ENCODE measurements at places on chromosomes 1 and 21.
A peak's percentile ranks its signal among the peaks of the same experiment; 100 is the strongest.

DNA sequence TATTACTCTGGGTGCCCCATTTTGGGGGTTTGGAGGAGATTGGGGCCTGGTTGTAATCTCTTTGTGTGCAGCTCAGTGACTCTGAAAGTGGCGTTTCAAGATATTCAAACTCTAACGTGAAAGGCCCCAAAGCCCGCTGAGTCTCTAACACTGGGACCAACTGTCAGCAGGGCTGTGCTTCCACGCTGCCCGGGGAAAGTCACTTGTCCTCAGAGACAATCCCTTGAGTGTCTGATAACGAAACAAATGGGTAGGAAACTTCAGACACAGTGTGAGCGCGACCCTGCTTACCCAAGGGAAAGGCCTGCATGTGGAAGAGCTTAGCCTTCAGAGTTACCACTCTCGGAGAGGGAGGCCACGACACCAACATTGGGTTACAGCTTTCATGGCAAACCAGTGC lies 837 bp downstream of the UBASH3A start:
- no peak overlapping the region for H3K27ac ChIP-seq
- peaks cover 2% of the 10 kb centered on the region for H3K4me1 ChIP-seq
- H3K27me3 ChIP-seq, result peaks cover 8% of the 10 kb centered on the region
- H3K36me3 ChIP-seq, result no peaks in the 10 kb centered on the region
- DNase-seq, result no peak

GRCh38 chr1:46133181-46133658 lies 791 bp upstream of the PIK3R3 start:
- H3K4me3 ChIP-seq, result peak overlapping the region; percentile 93
- no peaks in the 10 kb centered on the region for H3K36me3 ChIP-seq
- peak; percentile 4 for DNase-seq
- peaks cover 16% of the 10 kb centered on the region for H3K27me3 ChIP-seq
- H3K27ac ChIP-seq, result peak overlapping the region; percentile 69
- H3K4me1 ChIP-seq, result peaks cover 12% of the 10 kb centered on the region

- no peak overlapping the region for H3K4me3 ChIP-seq
- no peak overlapping the region for H3K27ac ChIP-seq
- H3K36me3 ChIP-seq, result no peaks in the 10 kb centered on the region
- H3K27me3 ChIP-seq, result no peaks in the 10 kb centered on the region
Measured at GRCh38 chr1:18890706-18891425, 11.5 kb downstream of the ALDH4A1 start.

DNA sequence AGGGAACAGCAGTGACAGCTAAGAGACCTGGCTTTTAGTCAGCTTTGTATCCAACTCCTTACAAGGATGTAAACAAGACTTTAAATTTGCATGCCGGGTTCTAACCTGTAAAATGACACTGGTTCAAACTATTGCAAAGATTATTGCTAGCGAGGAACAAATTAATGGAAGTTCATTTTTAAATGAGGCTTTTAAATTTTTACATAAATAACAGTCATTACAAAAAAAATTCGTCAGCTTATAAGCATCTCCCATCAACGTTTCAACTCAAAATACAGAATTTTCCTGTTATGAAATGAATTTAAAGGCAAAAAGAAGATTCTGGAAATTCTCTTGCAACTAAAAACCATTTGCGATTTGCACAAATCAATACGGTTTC lies 668 bp downstream of the KIF14 start:
- H3K4me1 ChIP-seq, result peaks cover 2% of the 10 kb centered on the region
- peak overlapping the region; percentile 97 for H3K4me3 ChIP-seq
- H3K27ac ChIP-seq, result no peak overlapping the region

DNA sequence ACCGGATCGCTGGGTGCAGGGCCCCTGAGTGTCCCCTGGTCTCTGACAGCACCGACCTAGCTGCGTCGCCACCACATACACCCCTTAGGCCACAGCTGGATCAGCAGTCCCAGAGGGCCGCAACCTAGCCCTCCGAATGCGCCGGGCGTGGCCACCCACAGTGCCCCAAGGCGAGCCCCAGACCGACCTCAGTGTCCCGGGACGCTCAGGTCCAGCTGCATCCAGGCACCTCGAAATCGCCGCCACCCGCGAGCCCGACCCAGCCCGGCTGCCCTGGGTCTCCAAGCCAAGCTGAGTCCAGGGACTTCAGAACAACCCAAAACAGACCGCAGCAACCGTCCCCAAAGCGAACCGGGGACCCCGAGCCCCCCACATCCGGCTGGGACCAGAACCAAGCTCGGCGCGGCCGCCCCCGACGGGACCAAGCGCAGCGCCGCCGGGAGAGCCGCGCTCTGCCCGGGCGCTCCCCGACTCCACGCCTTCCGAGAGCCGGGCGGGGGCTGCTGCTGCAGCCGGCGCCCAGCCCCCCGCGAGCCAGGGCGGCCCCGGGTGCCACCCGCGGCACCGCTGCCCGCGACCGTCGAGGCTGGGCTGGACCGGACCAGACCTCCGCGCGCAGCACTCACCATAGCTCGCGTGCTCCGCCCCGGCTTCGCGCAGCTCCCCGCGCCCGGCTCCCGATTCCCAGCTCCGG lies 54.6 kb upstream of the ECE1 start:
- peaks cover 40% of the 10 kb centered on the region for H3K4me1 ChIP-seq
- H3K4me3 ChIP-seq, result peak overlapping the region; percentile 84
- H3K27me3 ChIP-seq, result no peaks in the 10 kb centered on the region
- peaks cover 4% of the 10 kb centered on the region for H3K36me3 ChIP-seq

DNA sequence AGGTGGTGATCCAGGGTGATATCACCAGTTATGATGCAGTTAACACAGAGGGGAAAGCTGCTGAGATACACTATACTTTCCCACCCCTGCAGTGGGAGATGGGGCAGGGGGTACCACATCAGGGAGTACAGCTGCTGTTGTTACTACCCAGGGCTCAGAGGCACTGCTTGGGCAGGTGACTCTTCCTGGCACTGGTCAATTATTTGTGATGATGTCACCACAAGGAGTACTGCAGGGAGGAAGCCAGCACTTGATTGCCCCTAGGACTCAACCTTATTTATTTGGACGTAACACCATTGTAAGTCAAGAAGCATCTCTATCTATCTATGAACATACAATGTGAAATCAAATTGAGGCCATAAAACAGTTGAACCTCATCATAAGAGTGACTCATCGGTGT lies 10.1 kb downstream of the IFNAR1 start:
- DNase-seq, result no peak
- H3K27ac ChIP-seq, result peak overlapping the region; percentile 24
- H3K36me3 ChIP-seq, result peaks cover 17% of the 10 kb centered on the region

DNA sequence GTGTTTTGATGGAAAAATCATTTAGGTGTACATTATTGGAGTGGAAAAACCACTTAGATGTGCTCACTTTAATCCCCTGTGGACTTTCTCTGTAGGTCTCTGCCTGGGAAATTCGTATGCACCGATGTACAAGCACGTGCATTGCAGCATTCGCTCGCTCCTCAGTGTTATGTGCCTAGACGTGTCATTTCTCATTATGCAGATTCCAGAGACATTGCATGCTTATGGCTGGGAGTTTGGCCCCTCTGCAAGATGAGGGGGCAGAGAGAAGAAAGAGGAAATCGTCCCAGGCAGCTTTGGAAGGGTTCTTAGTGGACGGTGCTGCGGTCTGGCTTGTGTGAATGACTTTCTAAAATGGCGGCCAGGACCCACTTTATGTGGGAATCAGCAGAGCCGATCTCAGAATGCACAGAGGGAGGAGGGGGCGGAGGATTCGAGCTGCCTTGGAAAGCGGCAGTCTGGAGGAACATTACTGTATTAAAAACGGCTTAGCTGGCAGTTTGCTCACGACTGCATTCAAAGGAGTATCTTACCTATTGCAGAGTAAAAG lies 2.3 kb downstream of the SPEN start:
- peak overlapping the region; percentile 95 for H3K27ac ChIP-seq
- no peaks in the 10 kb centered on the region for H3K36me3 ChIP-seq
- DNase-seq, result no peak

DNA sequence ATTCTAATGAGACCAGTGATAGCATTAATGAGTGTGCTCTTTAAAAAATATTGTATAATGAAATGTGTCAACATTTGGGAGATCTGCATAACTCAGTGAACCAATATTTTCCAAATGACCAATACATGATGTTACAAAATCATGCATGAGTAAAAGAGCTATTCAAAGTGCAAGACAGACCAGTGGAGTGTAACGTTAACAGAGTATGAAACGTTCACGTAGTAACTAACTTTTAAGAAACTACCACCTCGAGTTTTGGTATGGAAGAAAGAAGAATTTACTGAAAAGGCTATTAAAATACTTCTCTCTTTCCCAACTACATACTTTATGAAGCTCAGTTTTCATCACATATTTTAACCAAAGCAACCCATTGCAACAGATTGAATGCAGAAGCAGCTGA lies 9.6 kb upstream of the SLC6A9 start:
- DNase-seq, result no peak
- peaks cover 3% of the 10 kb centered on the region for H3K4me1 ChIP-seq
- H3K27me3 ChIP-seq, result peaks cover 8% of the 10 kb centered on the region
- H3K36me3 ChIP-seq, result no peaks in the 10 kb centered on the region

DNA sequence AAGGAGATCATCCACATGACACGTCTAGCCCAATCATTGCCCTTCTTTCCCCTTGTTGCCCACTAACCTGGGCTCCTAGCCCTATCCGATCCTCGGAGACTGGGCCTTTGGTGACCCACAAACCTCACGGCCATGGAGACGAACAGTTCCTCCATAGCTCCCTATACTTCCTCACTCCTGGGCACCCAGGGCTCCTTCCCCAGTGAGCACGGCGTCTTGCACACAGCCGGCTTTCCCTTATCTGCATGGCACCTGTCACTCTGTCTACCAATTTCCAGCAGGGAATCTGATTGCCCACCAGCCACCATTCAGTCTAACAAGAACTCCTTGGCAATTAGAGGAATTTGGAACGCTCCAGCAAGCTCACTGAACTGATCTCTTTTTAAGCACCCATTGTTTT lies 3.1 kb downstream of the GNG4 start:
- H3K4me1 ChIP-seq, result peaks cover 21% of the 10 kb centered on the region
- peaks cover 36% of the 10 kb centered on the region for H3K27me3 ChIP-seq
- no peaks in the 10 kb centered on the region for H3K36me3 ChIP-seq
- no peak overlapping the region for H3K4me3 ChIP-seq
- DNase-seq, result no peak
- no peak overlapping the region for H3K27ac ChIP-seq

GRCh38 chr1:230211436-230212145 lies 144.6 kb downstream of the GALNT2 start:
- H3K36me3 ChIP-seq, result peaks cover 2% of the 10 kb centered on the region
- H3K4me1 ChIP-seq, result peaks cover 53% of the 10 kb centered on the region
- H3K27me3 ChIP-seq, result no peaks in the 10 kb centered on the region
- H3K4me3 ChIP-seq, result peak overlapping the region; percentile 52
- no peak for DNase-seq

- H3K36me3 ChIP-seq, result no peaks in the 10 kb centered on the region
- H3K27ac ChIP-seq, result no peak overlapping the region
- H3K4me3 ChIP-seq, result no peak overlapping the region
- no peak for DNase-seq
- no peaks in the 10 kb centered on the region for H3K27me3 ChIP-seq
Measured at GRCh38 chr1:216456682-216457081, 33.4 kb upstream of the USH2A start.

- H3K4me3 ChIP-seq, result no peak overlapping the region
- H3K4me1 ChIP-seq, result peaks cover 4% of the 10 kb centered on the region
- H3K36me3 ChIP-seq, result no peaks in the 10 kb centered on the region
- H3K27ac ChIP-seq, result no peak overlapping the region
- DNase-seq, result no peak
- no peaks in the 10 kb centered on the region for H3K27me3 ChIP-seq
Measured at GRCh38 chr1:172929006-172929405, 121.7 kb downstream of the TNFSF18 start.

- no peak overlapping the region for H3K27ac ChIP-seq
- H3K4me3 ChIP-seq, result peak overlapping the region; percentile 80
- peaks cover 1% of the 10 kb centered on the region for H3K36me3 ChIP-seq
- DNase-seq, result no peak
- peaks cover 29% of the 10 kb centered on the region for H3K27me3 ChIP-seq
Measured at GRCh38 chr1:61056573-61057439, 25.6 kb upstream of the NFIA start.

GRCh38 chr1:218953386-218953785 lies 220.3 kb upstream of the LYPLAL1 start:
- no peaks in the 10 kb centered on the region for H3K4me1 ChIP-seq
- no peak overlapping the region for H3K4me3 ChIP-seq
- no peaks in the 10 kb centered on the region for H3K36me3 ChIP-seq
- no peak overlapping the region for H3K27ac ChIP-seq
- DNase-seq, result no peak

DNA sequence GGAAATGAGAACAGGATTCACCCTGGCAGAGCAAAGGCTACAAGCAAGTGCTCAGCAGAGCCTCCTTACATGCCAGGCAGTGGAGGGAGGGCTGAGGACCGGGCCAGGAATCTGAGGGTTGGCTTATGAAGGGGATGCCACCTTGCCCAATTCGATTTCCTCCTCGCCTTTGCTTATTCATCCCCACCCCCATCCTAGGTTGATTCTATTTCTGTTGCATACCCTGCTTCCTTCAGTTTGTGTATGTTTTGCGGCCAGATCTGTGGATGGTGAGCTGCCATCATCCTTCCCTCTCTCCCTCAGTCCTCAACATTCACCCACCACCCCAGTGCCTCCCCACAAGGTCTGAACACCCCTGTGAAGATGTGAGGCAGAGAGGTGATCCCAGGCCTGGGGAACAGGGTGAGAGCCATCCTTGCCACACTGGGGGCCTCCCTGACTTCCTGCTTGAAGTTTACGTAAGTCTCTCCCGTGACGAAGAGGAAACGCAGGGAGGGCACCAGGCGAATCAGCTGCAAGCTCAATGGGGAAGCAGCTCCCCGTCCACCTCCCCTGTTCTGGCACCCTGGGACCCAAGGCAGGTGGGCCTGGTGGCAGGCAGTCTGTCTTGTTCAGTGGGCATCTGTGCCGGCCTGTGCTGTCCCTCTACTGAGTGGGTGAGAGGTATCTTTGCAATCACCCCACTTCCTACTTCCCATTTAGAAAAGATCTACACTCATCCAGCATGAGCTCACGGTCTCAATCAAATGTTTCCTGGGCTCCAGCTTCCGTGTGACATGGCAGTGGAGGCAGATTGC lies 50.6 kb upstream of the CNTN2 start:
- no peak for DNase-seq
- H3K27ac ChIP-seq, result peak overlapping the region; percentile 76
- H3K36me3 ChIP-seq, result no peaks in the 10 kb centered on the region
- H3K4me3 ChIP-seq, result peak overlapping the region; percentile 14
- H3K4me1 ChIP-seq, result peaks cover 16% of the 10 kb centered on the region
- peaks cover 12% of the 10 kb centered on the region for H3K27me3 ChIP-seq

DNA sequence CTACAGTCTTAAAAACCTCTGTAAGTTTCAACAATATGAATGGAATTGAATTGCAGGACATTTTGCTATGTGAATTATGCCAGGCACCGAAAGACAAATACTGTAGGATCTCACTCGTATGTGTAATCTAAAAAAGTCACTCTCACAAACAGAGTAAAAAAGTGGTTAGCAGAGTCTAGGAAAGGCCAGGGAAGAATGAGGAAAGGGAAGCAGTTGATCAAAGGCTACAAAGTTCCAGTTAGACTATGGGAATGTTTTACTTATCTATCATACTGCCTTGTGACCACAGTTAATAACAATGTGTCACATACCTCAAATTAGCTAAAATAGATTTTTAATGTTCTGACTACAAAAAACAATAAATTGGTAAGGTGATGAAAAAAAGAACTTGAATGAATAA lies 565.4 kb upstream of the BRINP3 start:
- no peaks in the 10 kb centered on the region for H3K27me3 ChIP-seq
- DNase-seq, result no peak
- H3K4me1 ChIP-seq, result no peaks in the 10 kb centered on the region
- H3K4me3 ChIP-seq, result no peak overlapping the region
- H3K27ac ChIP-seq, result no peak overlapping the region

GRCh38 chr21:41680444-41681347 lies 86.2 kb downstream of the RIPK4 start:
- peaks cover 25% of the 10 kb centered on the region for H3K27me3 ChIP-seq
- no peak overlapping the region for H3K4me3 ChIP-seq
- no peak for DNase-seq
- no peaks in the 10 kb centered on the region for H3K36me3 ChIP-seq
- H3K4me1 ChIP-seq, result no peaks in the 10 kb centered on the region

All from memory B cell (primary cell).